ENCODE measurements at places on chromosomes 7 and 10.

DNA sequence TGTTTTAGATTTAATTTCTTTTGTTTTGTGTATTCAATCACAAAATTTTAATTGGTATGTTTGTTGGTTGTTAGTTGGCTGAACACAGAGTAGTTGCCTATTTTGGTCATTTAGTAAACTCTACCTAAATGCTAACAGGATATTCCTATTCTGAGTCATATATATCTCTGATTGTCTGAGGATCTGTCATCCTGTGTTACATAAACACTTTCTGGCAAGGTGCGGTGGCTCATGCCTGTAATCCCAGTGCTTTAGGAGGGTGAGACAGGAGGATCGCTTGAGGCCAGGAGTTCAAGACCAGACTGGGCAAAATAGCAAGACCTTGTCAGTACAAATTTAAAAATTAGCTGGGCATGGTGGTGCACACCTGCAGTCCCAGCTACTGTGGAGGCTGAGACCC is 178.6 kb downstream of the PLCE1 start:
- no peak for DNase-seq

DNA sequence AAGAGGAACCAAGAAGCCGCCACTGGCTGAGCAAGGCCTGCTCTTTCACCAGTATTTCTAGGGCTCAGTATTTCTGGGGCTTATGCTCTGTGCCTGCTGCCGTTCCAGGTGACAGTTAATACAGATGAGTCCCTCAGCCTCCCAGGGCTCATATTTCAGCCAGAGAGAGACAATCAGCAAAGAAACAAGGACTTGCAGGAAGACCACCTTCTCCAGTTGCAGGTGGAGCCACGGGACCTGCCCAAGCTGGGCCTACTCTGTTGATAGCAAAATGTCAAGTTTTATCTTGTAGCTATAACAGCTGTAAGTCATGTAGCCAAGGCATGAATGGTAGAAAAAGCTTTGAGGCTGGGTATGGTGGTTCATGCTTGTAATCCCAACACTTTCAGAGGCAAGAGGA is 42.7 kb downstream of the NPTX2 start:
- no peak for DNase-seq

DNA sequence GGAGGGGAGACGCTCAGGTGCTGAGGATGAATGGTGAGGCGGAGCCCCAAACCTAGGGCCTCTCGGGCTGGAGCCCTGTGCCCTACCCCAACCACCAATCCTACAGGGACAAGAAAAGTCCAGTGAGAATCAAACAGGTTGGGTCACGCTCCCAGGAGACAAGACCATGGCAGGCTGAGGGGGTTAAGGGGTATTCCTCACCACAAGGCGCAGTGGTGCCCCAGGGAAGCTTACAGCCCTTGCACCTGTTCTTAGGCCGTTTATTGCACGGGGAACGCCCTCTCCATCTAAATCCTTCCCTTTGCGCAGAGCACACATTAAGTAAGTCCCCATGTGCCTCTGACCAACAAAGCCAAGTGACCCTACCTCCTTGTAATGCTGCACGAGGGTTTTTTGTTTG is 3.5 kb downstream of the FZD9 start:
- no peak for DNase-seq

GRCh38 chr7:128962899-128963298 is 25.2 kb downstream of the IRF5 start:
- no peak for DNase-seq

- no peak for DNase-seq
These were observed 169.3 kb upstream of the AGK start for GRCh38 chr7:141381794-141382427.

GRCh38 chr7:95955748-95956147 is 183.4 kb downstream of the DYNC1I1 start:
- no peak for DNase-seq

- DNase-seq, result peak; percentile 55
These were observed 1.2 kb downstream of the CYREN start for GRCh38 chr7:135169141-135169963.

DNA sequence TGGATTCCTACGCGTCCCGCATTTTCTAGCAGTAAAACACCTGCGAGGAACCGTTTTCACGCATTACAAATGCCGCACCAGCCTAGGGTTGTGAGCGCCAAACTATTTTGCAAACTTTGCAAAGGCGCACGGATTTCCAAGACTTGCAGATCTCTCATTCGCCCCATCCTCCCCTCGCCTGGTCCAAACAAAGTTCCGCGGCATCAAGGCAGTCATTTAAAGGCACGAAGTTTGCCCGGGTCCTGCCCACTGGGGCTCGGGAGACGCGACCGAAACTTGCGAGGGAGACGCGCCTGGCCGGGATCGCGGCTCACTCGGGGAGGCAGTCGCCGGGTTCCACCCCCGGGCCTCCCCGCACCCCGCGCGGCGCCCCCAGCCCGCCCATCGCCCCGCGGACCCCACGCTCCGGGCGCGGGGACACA is 613 bp downstream of the USP6NL start:
- DNase-seq, result peak; percentile 50

GRCh38 chr10:60429084-60429849 is 39.6 kb upstream of the ANK3 start:
- no peak for DNase-seq

- DNase-seq, result no peak
These were observed 30.8 kb downstream of the C10orf143 start for GRCh38 chr10:130079614-130080460.

DNA sequence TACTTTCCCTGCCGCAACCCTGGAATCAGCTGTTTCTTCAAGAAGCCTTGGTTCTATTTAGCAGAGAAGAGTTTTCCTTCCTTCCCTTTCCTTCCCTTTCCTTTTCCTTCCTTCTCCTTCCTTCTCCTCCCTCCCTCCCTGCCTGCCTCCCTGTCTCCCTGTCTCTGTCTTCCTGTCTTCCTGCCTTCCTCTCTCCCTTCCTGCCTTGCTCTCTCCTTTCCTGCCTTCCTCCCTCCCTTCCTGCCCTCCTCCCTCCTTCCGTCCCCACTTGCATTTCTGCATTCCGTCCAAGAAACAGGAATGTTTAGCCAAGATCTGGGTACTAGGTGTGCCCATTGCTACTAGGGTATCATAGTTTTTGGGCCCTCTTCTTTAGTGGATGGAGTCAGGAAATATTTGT is 21.9 kb downstream of the SND1 start:
- no peak for DNase-seq

- no peak for DNase-seq
These were observed 57.8 kb upstream of the OPALIN start for GRCh38 chr10:96416643-96417042.

GRCh38 chr7:105816266-105816843 is 60.0 kb downstream of the ATXN7L1 start:
- DNase-seq, result no peak

DNA sequence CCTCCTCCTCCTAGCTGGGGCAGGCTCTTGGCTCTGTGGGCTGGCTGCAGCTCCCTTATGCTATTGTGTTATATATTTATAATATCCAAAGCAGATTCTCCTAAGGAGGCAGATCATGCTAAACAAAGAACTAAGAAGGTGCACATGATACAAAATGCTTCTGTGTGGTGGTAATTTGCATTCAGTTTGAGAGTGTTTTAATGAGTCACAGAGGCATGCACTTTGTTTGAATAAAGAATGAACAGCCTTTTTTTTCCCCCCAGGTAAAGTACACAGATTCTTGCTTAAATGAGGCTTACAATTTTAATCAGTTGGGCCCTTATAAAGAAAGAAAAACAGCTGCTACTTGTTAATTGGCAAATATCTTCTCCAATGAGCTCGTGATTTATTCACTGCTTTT is 95.0 kb downstream of the FANK1 start:
- DNase-seq, result no peak

GRCh38 chr10:10293041-10293440 is 724.6 kb upstream of the CELF2 start:
- no peak for DNase-seq

- DNase-seq, result no peak
These were observed 5.2 kb upstream of the ACBD5 start for GRCh38 chr10:27245836-27246235.

- DNase-seq, result no peak
These were observed 156.3 kb downstream of the LCOR start for GRCh38 chr10:96988426-96988825.

Data from activated T-cell treated with anti-CD3 and anti-CD28 coated beads, Interleukin-2, amount 50 U/mL, for 1 hour (primary cell).